ENCODE measurements at places on chromosomes 3 and 15.

GRCh38 chr15:31328428-31328968 is 1.9 kb downstream of the KLF13 start:
- DNase-seq, result no peak

GRCh38 chr3:25191673-25192072 is 236.4 kb upstream of the RARB start:
- no peak for DNase-seq

DNA sequence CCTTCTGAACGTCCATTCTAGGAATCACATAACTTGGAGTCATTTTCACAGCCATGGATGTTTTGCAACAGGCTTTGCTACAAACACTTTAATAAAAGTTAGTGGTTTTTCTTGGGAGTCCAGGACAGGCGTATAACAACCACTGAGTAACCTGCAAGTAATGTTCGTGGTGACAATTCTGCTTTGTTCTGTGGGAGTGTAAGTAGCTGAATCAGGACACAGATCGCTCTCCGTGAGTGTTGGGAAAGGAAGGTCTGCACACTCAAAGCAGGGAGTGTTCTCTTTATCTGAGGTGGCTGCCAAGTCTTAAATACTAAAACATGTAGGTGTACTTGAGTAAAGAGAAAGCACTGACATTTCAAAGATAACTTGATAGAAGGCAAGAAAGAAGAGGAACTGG is 7.9 kb upstream of the BNC1 start:
- DNase-seq, result no peak

DNA sequence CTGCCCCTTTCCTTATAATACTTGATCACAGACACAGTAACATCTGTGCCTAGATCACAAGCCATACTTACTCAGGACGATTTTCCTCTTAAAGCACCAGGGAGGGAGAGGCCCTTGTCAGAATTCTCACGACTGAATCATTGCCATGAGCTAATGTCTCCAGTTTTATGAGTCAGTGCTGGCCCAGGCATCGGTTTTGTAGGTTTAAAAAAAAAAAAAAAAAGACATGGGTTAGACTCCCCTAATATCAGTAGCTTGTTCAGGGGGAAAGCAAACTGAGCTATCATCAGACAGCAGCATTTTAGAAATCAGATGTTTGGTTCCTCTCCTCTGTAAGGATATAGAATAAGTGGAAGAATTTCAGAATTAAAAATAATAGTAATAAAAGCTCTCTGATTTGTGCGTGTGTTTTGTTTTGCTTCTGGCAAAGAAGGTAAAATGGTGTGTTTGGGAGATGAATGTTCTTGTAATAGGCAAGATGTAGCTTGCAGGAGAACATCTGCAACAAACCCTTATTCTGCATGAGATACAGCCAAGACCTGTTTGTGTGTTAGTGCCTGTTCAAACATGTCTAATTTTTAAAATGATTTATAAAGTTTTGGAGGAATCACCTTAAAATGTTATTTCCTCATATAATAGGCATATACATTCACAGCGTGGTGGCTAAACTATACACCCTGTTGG is 193.6 kb downstream of the TP63 start:
- DNase-seq, result no peak

- DNase-seq, result no peak
Measured at GRCh38 chr3:58215317-58216025, 4.7 kb upstream of the DNASE1L3 start.

Measured in WERI-Rb-1 (cell line).